Activated CD8-positive, alpha-beta T cell treated with anti-CD3 and anti-CD28 coated beads for 36 hours (primary cell): ENCODE measurements at places on chromosomes 7 and 10.

GRCh38 chr7:207418-208129 is 15.2 kb downstream of the FAM20C start:
- H3K4me1 ChIP-seq = no peaks in the 10 kb centered on the region
- no peak overlapping the region for H3K27ac ChIP-seq
- no peak for DNase-seq
- no peaks in the 10 kb centered on the region for H3K36me3 ChIP-seq
- H3K27me3 ChIP-seq = no peaks in the 10 kb centered on the region

DNA sequence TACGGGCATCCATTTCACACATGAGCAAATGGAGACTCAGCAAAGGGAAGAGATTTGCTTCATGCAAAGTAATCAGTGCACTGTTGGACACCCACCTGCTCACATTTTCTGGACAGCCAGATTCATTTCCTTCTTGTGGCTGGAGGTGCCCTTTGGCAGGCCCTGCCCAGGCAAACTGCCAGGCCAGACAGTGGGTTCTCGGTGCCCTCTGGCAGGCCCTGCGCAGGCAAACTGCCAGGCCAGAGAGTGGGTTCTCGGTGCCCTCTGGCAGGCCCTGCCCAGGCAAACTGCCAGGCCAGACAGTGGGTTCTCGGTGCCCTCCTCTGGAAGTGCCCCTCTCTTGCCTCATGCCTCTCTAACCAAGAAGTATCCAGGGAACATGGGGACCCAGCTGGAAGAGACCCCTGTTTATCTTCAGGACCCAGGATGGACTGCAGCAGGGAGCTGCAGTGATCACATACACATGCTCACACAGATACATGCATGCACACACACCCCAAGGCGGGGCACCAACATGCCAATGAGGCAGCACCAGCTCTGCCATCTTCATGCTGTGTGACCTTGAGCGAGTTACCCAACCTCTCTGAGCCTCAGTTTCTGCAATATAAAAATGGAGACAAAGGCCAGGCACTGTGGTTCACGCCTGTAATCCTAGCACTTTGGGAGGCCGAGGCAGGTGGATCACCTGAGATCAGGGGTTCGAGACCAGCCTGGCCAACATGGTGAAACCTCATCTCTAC is 67.1 kb downstream of the OAT start:
- H3K36me3 ChIP-seq = no peaks in the 10 kb centered on the region
- no peak overlapping the region for H3K27ac ChIP-seq
- no peak overlapping the region for H3K4me3 ChIP-seq
- no peak for DNase-seq

DNA sequence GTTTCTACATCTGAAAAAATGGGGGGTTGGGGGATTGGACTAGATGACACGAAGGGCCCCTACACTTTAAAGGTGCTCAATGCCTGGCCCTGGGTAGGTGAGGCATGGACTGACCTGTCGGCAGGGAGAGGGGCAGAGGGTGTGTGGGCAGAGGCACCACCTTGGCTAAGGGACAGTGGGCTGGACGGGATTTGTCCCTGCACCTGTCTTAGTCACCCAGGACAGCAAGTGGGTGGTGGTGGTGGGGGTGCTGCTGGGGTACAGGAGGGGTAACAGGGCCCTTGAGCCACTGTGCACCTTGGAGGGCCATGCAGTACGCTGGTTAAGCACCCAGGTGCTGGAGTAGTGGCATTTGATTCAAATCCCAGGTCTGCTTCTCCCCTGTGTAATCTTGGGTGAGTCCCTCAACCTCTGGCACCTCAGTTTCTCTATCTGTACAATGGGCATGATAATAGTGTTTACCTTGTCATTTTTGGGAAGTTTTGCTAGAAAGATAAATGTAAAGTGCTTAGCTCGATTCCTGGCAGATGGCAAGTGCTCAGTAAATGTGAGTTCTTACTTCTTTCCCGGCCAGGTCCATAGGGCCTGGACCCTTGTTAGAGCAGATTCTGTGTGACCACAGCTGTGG is 18.1 kb upstream of the SFRP5 start:
- no peaks in the 10 kb centered on the region for H3K27me3 ChIP-seq
- H3K4me3 ChIP-seq = no peak overlapping the region
- H3K27ac ChIP-seq = no peak overlapping the region
- DNase-seq = no peak
- peaks cover 3% of the 10 kb centered on the region for H3K4me1 ChIP-seq
- H3K36me3 ChIP-seq = no peaks in the 10 kb centered on the region

GRCh38 chr10:58950618-58951017 is 225.8 kb upstream of the PHYHIPL start:
- H3K27me3 ChIP-seq = peaks cover 2% of the 10 kb centered on the region
- H3K4me1 ChIP-seq = no peaks in the 10 kb centered on the region
- no peak overlapping the region for H3K4me3 ChIP-seq
- no peak for DNase-seq

GRCh38 chr7:132200141-132200540 is 376.1 kb downstream of the PLXNA4 start:
- H3K27ac ChIP-seq = no peak overlapping the region
- no peaks in the 10 kb centered on the region for H3K4me1 ChIP-seq
- H3K36me3 ChIP-seq = no peaks in the 10 kb centered on the region
- no peak overlapping the region for H3K4me3 ChIP-seq
- no peaks in the 10 kb centered on the region for H3K27me3 ChIP-seq
- no peak for DNase-seq
